ENCODE measurements at places on chromosomes 2 and 18.

- no peak for DNase-seq
These were observed 9.4 kb upstream of the NEURL3 start for GRCh38 chr2:96514521-96514920.

DNA sequence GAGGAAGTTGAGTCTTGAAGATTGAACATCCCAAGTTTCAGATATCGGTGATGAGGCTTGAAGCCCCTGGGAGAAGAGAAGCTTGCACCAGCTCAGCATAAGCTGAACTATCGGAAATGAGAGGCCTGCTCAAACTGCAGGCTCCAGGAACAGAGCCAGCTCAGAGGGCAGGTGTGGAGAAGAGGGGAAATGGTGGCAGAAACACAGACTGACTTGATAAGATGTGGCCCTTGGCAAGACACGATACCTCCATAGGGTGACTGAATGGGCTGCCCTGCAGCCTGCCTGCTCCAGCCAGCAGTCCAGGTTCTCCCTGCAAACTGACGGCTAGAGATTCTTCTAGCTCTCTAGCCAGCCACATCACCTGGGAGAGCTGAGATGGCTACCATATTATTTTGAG is 86.6 kb downstream of the MYT1L start:
- no peak for DNase-seq

GRCh38 chr2:54999182-54999581 is 51.1 kb downstream of the RTN4 start:
- DNase-seq: peak; percentile 37

GRCh38 chr2:33448220-33448899 is 28.1 kb upstream of the RASGRP3 start:
- DNase-seq: no peak

- no peak for DNase-seq
These were observed 30.0 kb upstream of the CHMP1B start for GRCh38 chr18:11821208-11821607.
